ENCODE measurements at places on chromosomes 12 and 14.

DNA sequence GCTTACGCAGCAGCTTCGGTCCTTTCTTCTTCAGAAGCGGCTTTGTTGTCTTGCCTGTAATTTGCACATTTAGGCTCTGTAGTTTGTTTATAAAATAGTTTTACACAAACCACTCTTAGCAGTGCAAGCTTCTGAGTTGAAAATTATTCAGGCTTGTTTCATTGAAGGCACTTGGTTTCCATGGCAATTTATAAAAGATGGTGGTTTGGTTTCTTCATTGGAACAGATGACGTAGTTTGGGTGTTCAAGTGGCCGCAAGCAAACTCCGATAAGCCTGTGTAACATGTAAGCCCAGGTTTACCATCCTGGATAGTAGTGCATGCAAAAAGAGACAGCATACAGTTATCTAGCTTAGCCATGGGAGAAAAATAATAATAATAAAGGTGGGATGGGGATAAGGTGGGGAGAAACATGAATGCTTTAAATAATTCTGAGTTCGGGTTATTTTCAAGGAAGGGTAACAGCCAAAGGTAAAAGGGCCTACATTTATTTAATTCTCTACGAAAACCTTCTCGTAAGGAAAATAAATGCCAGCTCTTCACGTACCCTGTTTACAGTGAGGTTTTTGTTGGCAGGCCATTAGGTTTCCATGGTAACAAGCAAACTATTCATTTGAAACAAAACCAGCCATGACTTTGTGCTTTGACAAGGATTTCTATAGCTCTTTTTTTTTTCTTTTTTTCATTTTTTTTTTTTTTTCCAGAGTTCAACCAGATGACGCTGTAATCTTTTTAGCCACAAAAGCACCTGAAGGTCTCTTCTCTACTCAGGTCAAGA is 189.6 kb upstream of the RPL10L start:
- DNase-seq, result no peak

- no peak for DNase-seq
These were observed 1.4 kb upstream of the TMEM132C start for GRCh38 chr12:128265566-128265965.

GRCh38 chr14:86779416-86779815 is 1213.6 kb downstream of the GALC start:
- no peak for DNase-seq

GRCh38 chr12:94172031-94172430 is 23.7 kb downstream of the PLXNC1 start:
- no peak for DNase-seq

GRCh38 chr14:53715193-53715721 is 241.4 kb downstream of the BMP4 start:
- no peak for DNase-seq

GRCh38 chr12:6943722-6944380 is at the start of the genes C12orf57 and RNU7-1:
TSS of gene C12orf57 (plus strand) at chr12:6944022. CDS start at chr12:6944122, 100 bp downstream.
TSS of gene RNU7-1 (plus strand) at chr12:6943816.
- peak; percentile 75 for DNase-seq

GRCh38 chr14:60349663-60350365 is 100.8 kb downstream of the PPM1A start:
- no peak for DNase-seq

GRCh38 chr14:99065551-99065950 is 206.4 kb downstream of the BCL11B start:
- no peak for DNase-seq

DNA sequence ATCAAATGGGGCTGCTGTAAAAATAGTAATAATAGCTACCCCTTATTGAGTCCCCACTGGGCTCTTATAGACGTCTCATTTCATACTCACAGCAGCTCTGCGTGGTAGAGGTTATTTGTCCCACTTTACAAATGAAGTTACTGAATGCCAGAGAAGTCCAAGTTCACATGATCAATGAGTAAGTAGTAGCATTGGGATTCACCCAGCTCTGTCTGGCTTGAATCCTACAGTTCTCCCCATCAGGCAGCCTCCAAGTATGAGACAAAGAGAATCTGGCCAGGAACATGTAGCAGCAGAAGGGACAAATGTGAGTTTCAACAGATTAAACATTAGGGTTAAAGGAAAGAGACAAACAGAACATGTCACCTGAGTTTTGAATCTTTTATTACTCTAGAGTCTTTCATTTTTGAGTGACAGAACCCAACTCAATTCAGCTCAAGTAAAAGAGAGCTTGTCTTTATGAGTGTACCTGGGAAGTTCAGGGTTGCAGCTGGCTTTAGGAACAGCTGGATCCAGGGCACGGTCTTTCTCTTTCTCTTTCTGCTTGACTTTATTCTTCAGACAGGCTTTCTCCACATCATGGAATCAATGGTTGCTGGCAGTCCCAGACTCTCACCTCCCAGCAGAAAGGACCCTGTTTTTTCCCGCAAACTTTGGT is 64.1 kb upstream of the JDP2 start:
- no peak for DNase-seq

DNA sequence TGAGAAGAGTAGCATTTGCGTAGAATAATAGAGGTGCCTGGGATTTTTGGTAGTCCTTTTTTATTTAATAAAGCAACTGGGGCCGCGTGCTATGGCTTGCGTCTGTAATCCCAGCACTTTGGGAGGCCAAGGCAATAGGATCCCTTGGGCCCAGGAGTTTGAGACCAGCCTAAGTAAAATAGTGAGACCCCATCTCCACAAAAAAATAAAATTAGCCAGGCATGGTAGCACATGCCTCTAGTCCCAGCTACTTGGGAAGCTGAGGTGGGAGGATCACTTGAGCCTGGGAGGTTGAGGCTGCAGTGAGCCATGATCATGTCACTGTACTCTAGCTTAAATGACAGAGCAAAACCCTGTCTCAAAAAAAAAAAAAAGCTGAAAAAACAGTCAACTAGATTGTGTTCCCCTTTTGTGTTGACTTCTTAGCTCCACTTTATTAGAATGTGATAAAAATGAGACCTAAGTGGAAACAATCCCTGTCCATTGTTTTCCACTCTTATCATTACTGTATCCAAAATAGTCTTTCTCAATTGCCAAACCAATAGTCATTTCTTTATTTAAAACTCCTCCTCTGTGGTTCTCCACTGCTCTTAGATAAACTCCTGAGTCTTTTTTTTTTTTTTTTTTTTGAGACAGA is 7.4 kb downstream of the PRKCH start:
- no peak for DNase-seq

DNA sequence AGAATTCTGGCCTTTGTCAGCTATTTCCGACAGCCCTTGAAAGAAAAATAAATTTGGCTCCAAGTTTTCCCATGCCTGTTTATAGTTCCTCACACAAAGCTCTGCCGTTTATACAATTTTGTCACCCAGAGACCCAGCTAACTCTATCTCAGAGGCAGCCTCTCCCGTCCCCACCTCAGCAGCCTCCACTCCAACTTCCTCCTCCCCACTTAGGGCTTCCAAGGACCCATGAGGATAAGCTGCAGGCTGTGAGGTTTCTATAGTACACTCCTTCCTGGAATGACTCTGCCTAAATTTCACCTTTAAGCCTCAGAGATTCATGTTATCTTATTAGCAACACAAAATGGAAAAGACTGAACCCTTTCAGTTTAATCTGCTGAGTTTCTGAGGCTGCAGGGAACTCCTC is 71.8 kb downstream of the TTC9 start:
- DNase-seq, result no peak

GRCh38 chr14:91755570-91756295 is 23.8 kb upstream of the CATSPERB start:
- DNase-seq, result no peak

GRCh38 chr12:26845984-26846383 is 13.0 kb upstream of the ITPR2 start:
- no peak for DNase-seq

DNA sequence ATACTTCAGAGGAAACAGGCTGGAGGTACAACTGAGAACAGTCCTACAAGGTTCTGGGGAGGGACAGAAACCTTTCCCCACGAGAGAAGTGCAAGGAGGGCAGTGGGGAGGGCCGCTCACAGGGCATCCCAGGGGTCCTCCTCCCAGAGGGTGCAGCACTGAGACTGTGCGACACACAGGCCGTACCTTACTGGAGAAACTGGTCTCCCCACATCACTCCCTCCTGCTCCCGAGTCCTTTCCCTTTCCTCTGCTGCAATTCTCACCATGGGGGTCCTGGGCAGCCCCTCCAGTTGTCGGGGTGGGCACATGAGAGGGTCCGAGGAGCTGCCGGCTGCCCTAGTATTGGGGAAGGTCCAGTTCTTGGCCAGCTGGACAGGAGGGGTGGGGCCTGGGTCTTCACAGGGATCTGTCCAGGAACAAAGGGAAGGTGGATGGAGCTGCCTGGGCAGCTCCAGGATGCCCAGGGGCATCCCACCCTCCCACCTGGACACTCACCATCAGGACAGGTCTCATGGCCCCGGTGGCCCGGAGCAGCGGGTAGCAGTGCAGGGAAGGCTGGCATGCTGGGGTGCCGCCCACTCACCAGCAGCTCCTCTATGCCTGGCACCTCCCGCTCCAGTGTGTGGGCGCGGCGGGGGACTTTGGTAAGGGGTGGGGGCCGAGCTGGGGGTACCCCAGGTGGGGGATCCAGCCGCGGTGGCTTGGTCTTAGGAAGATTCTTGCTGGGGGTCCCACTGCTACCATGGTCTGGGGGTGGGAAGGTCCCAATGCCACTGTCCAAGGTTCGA is 35.8 kb downstream of the NCKAP5L start:
- DNase-seq, result no peak

GRCh38 chr12:27289414-27289813 is 43.2 kb upstream of the BMAL2 start:
- DNase-seq, result no peak

DNA sequence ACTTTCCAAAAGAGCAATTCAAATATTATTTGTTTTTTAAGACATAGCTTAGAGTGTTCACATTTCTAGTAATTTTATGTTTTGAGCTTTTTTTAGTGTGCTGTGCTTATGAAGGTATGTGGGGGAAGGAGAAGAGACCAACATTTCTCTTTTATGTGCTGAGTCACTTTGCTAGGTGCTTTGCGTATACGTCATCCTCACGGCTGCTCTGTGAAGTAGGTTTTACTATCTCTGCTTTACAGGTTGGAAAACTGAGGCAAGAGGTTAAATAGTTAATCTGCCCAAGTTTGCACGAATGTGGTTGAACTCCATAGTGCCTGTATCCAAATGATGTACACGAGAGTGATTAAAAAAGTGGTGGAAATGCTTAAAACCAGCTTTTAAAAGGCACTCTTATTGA is 75.9 kb downstream of the AEBP2 start:
- DNase-seq, result no peak

GRCh38 chr14:69238883-69239282 is 21.1 kb upstream of the GALNT16 start:
- no peak for DNase-seq

DNA sequence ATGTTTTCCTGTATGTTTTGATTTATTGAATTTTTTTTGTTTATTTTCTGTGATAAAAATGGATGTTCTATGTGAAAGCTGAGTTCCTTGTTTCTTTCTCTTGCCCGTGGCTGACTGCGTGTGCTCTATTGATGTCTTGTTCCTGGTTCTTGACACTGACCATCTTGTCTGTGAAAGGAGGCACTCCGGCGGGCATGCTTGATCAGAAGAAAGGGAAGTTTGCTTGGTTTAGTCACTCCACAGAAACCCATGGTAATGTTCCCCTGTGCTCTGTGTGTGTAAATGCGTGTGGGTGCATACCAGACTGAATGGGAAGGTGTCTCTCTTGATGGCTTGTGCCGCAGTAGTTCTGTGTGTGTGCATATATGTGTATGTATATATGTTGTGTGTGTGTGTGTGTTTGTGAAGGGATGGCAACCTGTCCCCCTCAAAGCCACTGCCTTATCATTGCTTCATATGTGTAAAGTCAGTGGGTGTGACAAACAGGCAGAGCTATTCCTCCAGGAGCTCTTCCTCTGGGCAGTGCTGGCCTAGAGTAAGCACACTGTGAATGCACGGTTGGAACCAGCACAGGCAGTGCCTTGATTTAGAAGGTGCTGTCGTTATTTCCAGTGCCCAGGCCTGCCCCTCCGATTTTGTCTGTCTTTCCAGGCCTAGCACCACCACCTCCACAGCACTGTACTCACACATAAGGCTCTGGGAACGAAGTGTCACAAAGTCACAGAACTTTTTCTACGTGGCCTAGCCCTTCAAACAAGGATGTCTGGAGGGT is 247.3 kb upstream of the FKBP4 start:
- DNase-seq, result no peak

GRCh38 chr14:59389936-59390335 is 75.2 kb downstream of the GPR135 start:
- no peak for DNase-seq

- no peak for DNase-seq
These were observed 38.2 kb upstream of the CRADD start for GRCh38 chr12:93638954-93639353.

Measured in GOT3 (cell line).